ENCODE measurements at places on chromosomes 11 and 22.
A peak's percentile ranks its signal among the peaks of the same experiment; 100 is the strongest.

GRCh38 chr11:120867024-120867423, 156.9 kb upstream of the TBCEL start:
- DNase-seq: no peak

DNA sequence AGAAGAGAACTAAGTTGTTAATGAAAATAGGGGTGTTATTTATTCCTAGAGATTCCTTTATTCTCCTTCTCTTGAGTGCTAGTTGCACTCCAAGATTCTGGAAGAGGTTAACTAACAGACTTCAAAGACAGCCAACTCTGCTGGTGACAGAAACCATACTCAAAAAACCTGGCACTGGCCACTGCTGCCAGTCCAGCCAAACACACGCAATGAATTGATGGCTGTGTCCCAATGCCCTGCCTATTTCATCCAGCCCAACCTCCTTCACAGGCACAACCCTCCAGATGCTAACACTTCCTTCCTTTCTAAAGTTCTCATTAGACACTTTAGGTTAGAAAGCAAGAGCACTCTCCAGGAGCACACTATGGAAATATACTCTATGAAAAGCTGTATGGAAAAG, 150.8 kb upstream of the C11orf58 start:
- no peak for DNase-seq

GRCh38 chr11:101848262-101848661, 66.5 kb upstream of the CEP126 start:
- DNase-seq: no peak

- DNase-seq: peak; percentile 23
Observed at GRCh38 chr11:75667831-75668450, 897 bp downstream of the MAP6 start.

DNA sequence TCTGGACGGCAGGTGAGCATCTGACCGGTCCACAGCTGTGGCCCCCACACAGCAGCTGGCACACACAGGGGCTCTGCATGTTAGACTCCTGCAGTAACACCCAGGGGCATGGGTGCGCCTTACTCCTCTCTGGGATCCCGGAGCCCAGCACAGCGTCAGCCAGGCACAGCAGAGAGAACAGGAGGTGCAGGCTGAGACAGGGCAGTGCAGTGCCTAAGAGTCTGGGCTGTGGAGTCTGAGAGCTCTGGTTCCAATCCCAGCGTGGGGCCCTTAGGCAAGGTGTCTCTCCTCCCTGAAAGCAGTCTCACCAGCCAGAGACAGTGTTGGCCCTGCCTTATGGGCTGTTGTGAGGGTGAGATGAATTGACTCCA, 2.3 kb downstream of the NUDT8 start:
- DNase-seq: no peak

- DNase-seq: no peak
Observed at GRCh38 chr11:61771195-61771894, 18.9 kb downstream of the MYRF start.

GRCh38 chr11:47399860-47400767, 8.3 kb upstream of the SLC39A13 start:
- no peak for DNase-seq

GRCh38 chr11:65588199-65589054, 7.2 kb downstream of the KCNK7 start:
- peak; percentile 48 for DNase-seq

GRCh38 chr11:55658608-55659007, 3.4 kb upstream of the OR4C6 start:
- no peak for DNase-seq

DNA sequence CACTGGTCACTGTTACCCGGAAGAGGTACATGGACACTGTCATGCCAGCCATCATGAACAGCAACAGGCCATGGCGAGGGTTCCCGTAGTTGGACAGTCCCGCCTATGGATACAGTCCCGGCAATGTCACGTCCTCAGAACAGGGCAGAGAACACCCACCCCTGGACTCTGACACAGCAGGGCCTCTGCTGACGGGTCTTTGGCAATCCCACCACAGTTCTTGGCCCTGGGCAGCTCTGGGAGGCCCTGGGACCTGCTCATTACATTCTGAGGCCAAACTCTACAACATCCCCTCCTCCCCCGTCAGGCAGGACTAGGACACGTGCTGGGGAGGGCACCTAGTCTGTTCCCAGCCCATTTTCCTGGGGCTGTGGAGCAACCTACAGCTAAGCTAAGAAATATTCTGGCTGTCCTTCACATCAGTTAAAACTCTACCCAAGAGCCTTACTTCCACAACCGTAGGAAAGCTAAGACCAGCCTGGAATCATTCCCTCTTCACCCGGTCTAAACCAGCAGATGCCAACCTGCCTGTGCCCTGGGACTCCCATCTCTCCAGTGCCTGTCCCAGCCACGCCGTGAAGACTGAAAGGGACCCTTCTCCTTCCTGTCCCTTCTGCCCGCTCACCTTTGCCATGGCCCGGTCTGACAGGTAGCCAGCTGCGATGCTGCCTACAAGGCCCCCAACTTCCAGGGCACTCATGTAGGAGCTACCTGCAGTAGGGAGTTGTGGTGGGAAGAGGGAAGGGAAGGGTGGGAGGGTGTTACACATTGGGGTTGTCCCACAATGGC, 4.5 kb downstream of the SLC37A4 start:
- no peak for DNase-seq

GRCh38 chr11:96075532-96075959, 151.6 kb upstream of the MTMR2 start:
- DNase-seq: no peak

GRCh38 chr22:40024201-40025061, 29.7 kb downstream of the FAM83F start:
- DNase-seq: no peak

GRCh38 chr11:12900496-12900895, 108.6 kb upstream of the RASSF10 start:
- DNase-seq: no peak

DNA sequence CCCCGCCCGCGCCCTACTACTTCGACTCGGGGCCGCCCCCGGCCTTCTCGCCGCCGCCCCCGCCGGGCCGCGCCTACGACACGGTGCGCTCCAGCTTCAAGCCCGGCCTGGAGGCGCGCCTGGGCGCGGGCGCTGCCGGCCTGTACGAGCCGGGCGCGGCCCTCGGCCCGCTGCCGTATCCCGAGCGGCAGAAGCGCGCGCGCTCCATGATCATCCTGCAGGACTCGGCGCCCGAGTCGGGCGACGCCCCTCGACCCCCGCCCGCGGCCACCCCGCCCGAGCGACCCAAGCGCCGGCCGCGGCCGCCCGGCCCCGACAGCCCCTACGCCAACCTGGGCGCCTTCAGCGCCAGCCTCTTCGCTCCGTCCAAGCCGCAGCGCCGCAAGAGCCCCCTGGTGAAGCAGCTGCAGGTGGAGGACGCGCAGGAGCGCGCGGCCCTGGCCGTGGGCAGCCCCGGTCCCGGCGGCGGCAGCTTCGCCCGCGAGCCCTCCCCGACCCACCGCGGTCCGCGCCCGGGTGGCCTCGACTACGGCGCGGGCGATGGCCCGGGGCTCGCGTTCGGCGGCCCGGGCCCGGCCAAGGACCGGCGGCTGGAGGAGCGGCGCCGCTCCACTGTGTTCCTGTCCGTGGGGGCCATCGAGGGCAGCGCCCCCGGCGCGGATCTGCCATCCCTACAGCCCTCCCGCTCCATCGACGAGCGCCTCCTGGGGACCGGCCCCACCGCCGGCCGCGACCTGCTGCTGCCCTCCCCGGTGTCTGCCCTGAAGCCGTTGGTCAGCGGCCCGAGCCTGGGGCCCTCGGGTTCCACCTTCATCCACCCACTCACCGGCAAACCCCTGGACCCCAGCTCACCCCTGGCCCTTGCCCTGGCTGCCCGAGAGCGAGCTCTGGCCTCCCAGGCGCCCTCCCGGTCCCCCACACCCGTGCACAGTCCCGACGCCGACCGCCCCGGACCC, 17.4 kb upstream of the ACR start:
- no peak for DNase-seq

DNA sequence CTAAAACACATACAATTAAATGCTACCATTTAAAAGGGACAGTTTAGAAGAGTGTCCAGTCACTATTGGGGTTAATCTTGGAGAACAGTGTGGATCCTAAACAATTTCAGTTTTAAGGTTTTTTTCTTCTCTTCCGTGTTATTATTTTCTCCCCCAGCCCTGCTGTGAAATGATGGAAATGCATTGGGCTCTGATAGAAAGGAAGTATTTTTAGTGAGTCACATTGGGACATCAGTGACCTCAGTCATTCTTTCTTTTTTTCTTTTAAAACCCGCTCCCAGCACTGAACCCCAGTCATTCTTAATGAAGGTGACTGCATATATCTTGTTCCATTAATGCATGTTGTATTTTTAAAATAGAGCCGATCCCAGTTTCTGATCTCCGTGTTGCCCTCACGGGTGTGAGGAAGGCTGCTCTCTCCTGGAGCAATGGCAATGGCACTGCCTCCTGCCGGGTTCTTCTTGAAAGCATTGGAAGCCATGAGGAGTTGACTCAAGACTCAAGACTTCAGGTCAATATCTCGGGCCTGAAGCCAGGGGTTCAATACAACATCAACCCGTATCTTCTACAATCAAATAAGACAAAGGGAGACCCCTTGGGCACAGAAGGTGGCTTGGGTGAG, 93.2 kb upstream of the OR4B1 start:
- no peak for DNase-seq

GRCh38 chr11:80798174-80798573, 1357.3 kb upstream of the TENM4 start:
- DNase-seq: no peak

- no peak for DNase-seq
Observed at GRCh38 chr22:36386351-36386899, 1.3 kb downstream of the MYH9 start.

DNA sequence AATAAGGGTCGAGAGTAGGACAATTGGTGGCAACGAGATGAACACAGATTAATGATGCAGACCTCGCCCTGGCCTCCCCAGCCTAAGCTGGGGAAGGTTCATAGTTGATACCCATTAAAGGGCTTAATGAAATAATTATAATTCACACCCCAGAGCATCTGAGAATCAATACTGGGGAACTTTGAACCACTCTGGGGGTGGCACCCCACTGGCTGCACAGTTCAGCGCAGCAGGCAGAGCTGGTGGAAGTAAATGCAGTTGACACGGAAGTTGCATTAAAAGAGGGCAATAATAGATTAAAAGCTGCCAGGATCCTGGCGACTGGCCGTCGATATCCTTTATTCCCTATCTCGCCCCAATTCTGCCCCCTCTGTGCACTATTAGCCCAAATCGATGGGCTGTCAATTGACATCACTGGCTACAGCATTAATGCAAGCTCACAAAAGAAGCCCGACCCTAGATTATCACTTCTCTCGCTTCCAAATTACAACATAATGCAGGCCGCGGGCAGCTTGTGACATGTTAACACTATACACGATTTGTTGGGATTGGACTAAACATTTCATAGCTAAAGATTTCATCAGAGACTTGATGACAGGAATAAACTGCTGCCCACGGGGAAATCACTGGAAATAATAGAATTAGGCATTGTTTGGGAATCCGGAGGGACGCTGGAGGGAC, 14.5 kb downstream of the HSPA8 start:
- no peak for DNase-seq

- DNase-seq: no peak
Observed at GRCh38 chr11:62266558-62266957, 3.4 kb upstream of the SCGB2A2 start.

GRCh38 chr11:60336767-60337391, 9.8 kb downstream of the MS4A6E start:
- DNase-seq: no peak

GRCh38 chr11:129853518-129854231, 38.0 kb downstream of the TMEM45B start:
- DNase-seq: no peak

GRCh38 chr11:122261546-122261945, 145.5 kb upstream of the BLID start:
- DNase-seq: no peak

DNA sequence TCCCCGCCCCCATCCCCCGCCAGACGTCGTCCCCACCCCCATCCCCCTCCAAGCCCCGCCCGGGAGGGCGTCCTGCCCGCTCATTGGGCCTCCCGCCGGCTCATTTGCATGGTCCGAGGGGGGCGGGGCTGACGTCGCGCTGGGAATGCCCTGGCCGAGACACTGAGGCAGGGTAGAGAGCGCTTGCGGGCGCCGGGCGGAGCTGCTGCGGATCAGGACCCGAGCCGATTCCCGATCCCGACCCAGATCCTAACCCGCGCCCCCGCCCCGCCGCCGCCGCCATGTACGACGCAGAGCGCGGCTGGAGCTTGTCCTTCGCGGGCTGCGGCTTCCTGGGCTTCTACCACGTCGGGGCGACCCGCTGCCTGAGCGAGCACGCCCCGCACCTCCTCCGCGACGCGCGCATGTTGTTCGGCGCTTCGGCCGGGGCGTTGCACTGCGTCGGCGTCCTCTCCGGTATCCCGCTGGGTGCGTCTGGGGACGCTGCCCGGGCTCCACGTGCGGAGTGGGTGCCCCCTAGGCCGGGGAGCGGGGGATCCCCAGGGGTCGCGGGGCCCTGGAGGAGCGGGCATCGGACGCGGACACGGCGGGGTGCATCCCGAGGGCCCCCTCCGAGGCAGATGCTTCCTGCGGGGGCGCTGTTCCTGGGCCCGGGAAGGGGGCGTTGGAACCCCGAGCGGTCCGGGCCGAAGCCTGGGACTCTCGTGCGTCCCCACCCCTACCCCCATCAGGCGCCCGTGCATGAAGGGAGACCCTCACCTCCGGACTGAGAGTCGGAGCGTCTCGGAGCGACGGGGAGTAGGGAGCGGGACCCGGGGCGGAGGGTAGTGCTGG, at the start of gene PNPLA3:
PNPLA3 (plus strand) TSS at position 175 of the 834 bp plus-strand sequence; CDS start at position 282, 107 bp downstream.
- peak; percentile 86 for DNase-seq

- no peak for DNase-seq
Observed at GRCh38 chr11:9803685-9804418, 140.0 kb downstream of the SWAP70 start.

DNA sequence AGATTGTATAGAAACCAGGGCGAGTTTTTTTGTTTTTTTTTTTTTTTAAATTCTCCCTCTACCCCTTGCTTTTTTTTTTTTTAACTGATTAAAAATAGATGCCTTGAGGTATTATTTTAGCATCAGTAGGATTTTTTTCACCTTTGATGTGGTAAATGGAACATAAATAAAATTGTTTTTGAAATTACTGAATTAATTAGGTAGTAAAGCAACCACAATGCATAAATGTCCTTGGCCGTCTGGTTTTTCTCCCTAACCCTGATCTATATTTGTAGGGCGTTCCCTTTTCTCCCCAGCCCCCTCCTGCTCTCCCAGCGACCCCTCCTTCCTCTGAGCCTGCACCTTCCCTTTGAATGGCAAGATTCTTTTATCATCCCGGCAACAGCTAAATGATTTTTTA, 107.8 kb downstream of the ZBTB16 start:
- no peak for DNase-seq

Measured in NT2/D1 (cell line).